ENCODE measurements at places on chromosomes 16 and 17. TPM values are rescaled to one million over a fixed set of nuclear protein-coding genes. Genes with fewer than 3 reads are reported as not detected.

DNA sequence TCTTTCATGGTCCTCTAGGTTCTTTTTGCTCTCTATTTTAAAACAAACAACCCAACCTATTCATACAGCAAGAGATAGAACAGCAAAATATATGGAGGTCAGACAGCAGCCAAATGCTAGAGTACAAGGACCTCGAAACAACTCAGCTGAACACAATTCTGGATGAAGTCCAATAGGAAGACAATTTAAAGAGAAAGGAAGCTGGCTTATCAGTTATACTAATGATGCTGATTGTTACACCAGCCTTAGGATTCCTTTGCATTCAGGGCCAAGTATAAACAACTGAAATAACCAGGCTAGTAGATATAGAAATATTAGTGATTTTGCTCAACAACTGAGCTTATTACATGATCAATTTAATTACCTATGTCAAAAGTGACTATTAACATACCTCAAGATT lies 2.5 kb downstream of the SSH2 start:
- no peak for DNase-seq

Gene GAST
- total RNA-seq: not detected

GRCh38 chr16:49332589-49333258 lies 40.9 kb upstream of the C16orf78 start:
- DNase-seq: no peak

GRCh38 chr17:43341715-43342588 lies 56.8 kb upstream of the ARL4D start:
- no peak for DNase-seq

DNA sequence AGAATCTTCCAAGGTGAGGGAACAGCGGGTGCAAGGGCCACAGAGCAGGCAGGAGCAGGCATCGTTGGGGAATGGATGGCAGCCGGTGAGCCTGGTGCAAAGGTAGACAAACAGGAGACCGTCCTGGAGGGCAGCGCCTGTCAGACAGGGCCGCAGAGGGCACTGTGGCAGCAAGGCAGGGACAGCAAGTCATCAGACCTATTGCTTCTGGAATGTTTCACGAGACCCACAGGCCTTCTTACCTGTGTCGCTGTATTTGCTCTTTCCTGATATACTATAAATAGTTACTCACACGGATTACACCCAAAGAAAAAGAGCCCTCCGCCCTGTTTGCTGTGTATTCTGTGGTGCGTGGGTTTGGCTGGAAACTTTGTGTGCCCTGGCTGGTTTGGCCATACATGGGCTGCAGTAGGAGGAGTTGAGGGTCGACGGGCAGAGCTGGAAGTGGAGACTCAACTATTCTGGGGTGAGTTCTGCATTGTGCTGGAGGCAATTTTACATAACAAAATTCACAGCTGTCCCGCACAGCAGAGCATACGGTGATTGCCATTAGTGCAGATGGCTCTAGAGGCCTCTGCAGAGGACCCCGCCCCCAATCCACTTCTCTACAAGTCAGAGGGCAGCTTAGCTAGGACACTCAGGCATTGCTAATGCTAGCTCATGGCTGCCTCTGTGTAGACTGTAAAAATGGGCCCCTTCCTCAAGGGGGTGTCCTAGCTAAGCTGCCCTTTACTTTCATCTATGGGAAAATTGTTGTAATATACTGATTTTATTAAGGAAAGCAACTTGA lies 18.6 kb upstream of the POLR3E start:
- no peak for DNase-seq

DNA sequence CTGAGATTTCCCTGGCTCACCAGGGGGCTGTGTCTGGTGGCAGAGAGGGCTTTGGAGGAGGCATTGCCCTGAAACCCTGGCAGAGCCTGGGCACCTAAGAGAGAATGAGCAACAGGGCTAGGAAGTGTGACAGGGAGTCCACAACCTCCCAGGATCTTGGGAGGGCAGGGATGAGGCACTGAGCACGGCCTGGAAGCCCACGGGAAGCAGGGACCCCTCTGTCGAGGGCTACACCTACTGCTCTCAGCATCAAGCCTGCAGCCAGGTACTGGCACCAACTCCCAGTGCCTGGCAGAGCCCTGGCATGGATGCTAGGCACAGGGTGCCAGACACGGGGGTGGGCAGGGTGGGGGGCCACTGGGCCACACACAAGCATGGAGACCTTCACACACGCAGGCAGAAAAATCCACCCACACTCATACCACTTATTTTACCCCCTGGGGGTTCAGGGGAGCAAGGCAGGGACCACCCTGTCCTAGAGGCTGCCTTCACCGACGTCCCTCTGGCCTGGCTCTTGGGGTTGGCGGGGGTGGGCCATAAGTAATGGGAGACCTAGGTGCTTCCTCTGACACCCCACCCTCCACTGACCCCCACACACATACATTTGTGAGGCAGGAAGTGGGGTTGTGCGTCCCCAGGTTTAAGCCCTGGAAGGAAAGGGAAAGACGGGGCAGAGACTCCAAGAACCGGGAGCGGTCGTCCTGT lies 970 bp upstream of the HSD11B2 start:
- no peak for DNase-seq

DNA sequence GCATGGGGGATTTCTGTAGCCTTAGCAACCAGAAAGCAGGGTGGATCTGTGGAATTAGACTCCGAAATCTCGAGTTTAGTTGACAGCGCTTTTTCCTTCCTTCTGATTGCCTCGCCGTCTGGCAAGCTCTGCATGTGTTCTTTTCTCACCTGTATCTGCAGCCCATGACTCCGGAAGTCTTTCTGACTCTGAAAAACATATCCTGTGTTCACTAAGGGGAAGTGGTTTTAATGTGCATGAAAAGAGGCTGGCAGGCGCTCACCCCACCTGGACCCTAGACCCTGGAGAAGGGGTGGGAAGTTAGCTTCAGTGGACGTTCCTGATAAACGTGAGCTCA lies 158.5 kb downstream of the RPTOR start:
- no peak for DNase-seq

DNA sequence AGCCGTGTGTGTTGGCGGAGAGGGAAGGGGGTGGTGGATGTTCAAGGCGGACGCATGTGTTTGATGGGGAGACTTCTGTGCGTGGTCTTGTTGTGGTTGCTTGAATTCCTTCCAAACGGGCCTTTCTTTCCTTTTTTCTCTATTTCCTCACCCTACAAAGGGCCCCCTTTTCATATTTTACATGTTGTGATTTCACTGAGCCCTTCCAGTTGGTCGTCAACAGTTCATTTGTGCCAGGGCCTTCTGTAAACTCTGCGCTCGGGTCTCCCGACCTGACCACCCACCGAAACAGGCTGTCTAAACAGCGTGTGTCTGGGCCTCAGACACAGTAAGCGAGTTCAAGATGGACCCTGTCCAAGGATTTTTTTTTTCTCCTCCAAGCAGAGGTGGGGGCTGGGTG lies 228.4 kb downstream of the IRF8 start:
- no peak for DNase-seq

- DNase-seq: no peak
Observed at GRCh38 chr16:56510544-56510943, 9.3 kb downstream of the BBS2 start.

DNA sequence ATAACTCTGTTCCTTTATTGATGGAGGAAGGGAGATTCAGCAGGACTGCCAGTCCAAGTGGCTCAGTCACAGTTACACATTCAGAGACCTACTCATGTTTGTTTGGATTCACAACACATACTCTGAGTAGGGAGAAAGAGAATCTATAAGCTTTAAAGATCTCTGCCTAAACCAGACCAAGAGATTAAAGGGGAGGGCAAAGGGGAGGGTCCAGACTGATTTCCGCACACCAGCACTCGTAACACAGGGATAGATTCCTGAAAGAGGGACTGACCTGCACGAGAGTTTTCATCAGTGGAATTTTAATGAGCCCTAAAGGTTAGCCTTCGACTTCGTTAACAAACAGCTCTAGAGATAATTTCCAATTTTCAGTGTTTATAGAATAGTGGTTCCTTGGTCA lies 71.7 kb upstream of the PMFBP1 start:
- no peak for DNase-seq

DNA sequence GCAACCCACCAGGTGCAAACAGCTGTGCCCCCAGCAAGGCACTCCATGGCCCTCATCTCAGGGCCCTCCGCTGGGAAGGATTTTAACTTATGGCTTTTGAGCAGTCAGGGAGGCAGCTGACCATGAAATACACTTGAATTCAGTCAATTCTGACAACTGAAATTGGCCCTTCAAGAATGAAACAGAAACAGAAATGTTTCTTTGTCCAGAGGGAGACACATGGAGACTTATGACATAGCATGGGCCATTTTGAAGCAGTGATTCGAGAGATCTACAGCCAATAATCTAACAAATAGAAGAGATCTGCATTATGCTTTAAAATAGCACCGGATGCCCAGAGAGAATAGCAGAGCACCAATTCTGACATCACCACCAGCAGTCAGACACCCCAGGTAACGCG lies 7.5 kb downstream of the CACNG1 start:
- DNase-seq: peak; percentile 3

Gene ABCA9
- total RNA-seq: 57.5 TPM

DNA sequence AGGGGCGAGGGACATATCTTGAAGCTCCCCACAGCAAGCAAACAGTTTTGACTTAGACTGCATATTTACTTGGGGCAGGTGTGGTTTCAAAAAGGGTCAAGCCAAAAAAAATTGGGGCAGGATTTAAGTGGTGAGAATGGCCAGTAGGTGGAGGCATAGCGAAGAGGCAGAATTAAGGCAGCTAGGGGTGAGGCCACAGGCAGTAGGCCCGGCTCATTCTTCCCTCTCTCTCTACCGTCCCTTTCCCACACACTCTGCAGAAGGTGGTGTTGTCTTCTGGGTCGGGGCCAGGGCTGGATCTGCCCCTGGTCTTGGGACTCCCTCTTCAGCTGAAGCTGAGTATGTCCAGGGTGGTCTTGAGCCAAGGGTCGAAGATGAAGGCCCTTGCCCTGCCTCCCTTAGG lies 2.6 kb downstream of the SHBG start:
- DNase-seq: no peak

Gene AGRP
- not detected for total RNA-seq

Gene C1QTNF1
- total RNA-seq: 563 TPM

GRCh38 chr16:11204513-11205047 lies 51.4 kb downstream of the SOCS1 start:
- no peak for DNase-seq

Data from mesenteric fat pad (tissue), 1 donor.